ENCODE measurements at places on chromosomes 4 and X.

DNA sequence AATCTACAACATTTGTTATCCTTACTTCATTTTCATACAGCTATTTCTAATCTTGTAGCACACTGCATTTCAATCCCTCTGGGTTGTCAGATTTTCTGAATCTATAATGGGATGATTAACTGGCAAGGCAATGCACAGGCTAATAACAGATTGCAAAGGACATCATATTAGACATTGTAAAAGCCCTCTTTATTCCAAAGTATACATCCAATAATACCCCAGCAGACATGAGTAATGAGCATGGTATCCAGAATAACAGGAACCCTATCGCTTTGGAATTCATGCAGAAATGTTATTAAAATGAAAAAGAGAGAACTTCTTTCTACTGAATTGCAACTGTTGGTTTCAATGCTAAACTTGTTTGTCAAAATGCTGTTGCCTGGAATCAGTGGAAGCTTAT, 122.9 kb downstream of the C4orf33 start:
- no peak for DNase-seq

DNA sequence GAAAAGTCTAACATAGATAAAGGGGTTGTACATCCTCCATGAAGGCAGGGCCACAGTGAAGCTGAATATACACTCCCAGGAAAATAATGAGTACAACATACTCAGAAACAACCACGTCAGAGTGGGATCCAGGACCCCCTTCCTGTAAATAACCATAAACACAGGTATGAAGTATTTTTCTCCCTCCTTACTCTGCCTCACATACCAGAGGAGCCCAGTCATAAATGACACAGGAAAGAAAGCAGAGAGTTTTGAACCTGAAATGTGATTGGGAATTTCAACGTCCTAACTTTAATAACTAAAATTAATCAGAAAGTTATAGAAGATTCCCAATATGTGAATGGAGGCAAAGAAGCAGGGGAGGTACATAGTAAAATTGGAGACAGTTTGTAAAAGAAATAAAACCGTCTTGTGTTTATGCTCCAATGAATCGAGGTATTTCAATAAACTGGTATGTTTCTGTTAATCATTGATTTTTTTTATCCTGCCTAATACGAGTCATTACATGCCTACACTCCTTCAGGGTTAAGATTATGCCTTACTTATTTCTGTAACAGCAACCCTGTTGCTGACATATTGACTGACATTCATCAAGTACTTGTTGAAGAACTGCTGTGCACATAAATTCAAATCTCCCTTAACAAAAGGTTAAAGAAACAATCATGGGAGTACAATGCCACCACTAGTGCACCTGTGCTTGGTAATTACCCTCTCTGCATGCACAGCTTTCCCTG, 431.3 kb downstream of the KCNIP4 start:
- no peak for DNase-seq

DNA sequence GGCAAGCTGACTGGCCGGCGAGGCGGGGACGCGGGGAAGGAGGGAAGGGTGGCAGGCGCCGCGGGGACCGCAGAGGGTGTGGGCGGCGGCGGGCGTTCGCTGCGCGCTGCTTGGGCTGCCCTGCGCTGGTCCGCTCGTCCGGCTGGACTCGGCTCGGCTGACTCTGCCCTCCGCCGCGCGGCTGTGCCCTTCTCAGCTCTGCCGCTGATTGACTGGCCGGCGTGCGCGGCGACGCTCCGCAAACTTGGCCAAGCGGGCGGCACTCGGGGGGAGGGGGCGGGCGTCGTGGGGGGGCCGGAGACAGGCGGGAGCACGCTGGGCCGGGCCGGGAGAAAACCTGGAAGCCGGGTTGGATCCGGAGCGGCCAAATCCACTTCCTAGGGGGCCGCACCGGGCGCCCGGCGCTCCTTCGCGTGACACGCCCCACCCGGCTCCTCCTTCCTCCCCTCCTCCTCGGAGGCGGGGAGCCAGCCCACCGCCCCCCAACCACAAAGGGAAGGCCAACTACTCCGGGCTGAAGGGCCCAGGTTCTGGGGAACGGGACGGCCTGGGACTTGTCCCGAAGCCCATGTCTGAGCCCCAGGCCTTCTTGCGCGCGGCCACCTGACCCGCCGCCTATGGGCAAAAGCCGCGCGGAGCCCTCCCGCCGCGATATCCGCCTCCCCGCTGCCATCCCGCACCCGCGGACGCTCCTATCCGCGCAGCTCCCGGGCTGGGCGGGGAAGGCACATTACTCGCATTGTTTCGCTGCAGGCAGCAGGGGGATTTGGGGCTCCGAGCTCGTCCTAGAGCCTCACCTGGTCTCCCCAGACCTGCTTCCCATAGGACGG, at the start of gene GPC4:
Gene GPC4 (minus strand): TSS at position 214 of the 830 bp plus-strand sequence. CDS start 524 bp downstream, outside the sequence.
- DNase-seq: no peak

- no peak for DNase-seq
These were observed 127.3 kb downstream of the AFAP1 start for GRCh38 chr4:7812231-7812857.

- no peak for DNase-seq
These were observed 61.5 kb downstream of the TMEM131L start for GRCh38 chr4:153527690-153528089.

DNA sequence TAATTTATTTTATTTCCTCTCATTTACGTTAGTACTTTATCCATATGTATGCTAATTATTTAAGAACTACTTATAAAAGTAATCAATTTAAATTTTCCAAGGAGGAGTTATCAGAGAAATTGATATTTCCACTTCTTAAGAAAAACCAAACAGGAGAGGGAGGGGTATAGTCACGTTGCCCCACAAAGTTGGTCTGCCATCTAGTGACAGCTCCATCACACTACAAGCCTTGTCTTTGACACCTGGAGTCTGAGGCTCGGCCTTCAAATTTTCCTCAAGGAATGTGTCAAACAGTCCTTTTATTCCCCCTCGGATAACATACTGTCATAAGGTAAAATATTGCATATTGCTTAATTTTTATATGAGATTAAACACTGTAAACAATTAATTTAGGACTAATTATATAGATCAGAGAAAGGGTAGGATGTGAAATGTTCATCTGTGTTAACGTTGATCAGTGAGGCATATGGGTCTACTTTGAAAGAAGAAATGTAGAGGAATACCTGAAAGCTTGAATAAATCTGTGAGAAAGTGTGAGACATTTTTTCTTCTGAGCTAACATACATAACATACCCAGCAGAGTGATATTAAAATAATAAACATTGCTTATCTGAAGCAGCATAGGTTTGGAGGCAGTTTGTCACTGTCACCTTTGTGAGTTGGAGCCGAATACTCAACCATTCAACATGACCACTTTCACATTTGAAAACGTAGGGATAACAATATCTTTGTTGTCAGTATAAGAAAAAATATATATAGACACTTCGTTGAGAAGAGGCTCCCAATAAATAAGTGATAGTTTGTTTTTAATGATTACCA, 114.4 kb downstream of the GLRA3 start:
- DNase-seq: no peak

GRCh38 chrX:83469551-83469950, 38.5 kb upstream of the POU3F4 start:
- no peak for DNase-seq

DNA sequence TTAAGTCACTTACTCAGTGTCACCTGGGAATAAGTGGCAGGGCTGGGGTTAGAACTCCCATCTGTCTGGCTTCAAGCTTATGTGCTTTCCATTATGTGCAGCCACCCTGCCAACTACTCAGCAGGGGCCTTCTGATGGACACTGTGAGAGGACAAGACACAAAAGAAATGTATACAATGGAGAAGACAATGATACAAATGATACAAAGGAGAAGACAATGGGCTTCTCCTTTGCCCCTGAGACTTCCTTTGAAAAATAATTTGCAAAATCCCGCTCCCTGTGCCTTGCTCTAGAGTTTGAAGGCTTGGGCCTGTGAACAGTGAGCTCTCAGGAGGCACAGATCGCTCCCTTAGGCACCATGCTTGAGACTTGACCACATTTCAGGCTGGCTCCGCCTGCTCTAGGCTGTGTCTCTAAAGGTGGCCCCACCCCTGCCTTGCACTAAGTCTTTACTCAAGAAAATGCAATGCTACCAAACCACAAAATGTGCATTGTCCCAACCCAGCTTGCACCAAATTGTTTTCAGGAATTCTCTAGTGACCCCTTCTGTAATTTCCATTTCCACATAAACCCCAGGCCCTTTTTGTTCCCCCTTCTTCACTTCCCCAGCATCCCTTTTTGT, 27.1 kb upstream of the STX18 start:
- DNase-seq: no peak

All from stimulated activated CD8-positive, alpha-beta memory T cell treated with anti-CD3 and anti-CD28 coated beads, Interleukin-15, amount 100 ng/mL, for 24 hours (primary cell).